ENCODE measurements at places on chromosomes 16 and 17. TPM values are rescaled to one million over a fixed set of nuclear protein-coding genes. Genes with fewer than 3 reads are reported as not detected.

DNA sequence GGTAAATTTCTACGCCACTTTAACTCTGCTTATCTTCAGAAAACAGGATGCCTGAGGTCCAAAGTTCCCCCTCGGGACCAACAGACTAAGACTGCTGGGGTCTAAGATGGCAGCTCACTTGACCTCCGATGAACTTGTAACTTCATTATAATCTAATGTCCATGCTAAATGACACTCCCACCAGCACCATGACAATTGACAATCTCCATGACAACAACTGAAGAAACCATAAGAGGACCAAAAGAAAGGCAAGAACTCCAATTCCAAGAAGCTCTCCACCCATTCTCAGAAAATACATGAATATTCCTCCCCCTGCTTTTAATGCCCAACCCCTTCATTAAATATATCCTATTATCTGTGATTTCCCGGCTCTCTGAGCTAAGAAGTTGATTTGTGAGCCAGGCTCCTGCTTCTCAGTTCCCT, 7.5 kb downstream of the CCL4 start:
- H3K4me1 ChIP-seq: no peaks in the 10 kb centered on the region
- no peaks in the 10 kb centered on the region for H3K27me3 ChIP-seq
- DNase-seq: no peak
- no peaks in the 10 kb centered on the region for H3K36me3 ChIP-seq
- no peak overlapping the region for H3K4me3 ChIP-seq
- H3K27ac ChIP-seq: no peak overlapping the region

- DNase-seq: no peak
- no peak overlapping the region for H3K4me3 ChIP-seq
- no peaks in the 10 kb centered on the region for H3K36me3 ChIP-seq
Measured at GRCh38 chr16:86038926-86039310, 140.0 kb downstream of the IRF8 start.

DNA sequence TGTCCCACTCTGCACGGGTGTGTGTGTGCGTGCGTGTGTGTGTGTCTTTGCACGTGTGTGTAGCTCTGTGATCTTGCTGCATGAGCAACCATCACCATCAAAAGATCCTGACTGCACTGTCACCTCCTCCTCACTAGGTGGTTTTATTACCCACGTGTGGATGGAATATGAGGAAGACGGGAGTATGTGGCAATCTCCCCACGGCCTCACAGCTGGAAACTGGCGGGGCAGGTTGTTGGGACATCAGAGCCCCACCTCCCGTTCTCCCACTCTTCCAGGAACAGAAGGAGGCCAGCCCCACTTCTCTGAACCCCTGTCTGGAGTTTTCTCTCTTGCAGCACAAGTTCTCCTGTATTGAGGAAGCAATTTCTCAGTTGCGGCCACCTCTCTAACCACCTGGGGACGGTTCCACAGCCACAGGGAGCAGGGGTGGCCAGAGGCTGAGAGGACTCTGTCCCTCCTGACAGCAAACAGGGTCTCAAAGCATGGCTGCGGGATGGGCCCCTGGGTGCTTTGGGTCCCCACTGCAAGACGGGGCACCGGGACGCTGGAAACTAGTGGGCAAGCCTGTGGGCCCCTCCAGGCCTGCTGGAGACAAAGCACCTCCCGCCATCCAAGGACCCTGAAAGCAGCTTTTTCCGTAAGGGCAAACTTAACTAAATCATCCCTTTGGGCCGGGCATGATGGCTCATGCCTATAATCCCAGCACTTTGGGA, 27.9 kb upstream of the ATP2C2 start:
- no peak overlapping the region for H3K27ac ChIP-seq
- no peak overlapping the region for H3K4me3 ChIP-seq
- no peaks in the 10 kb centered on the region for H3K36me3 ChIP-seq
- DNase-seq: peak; percentile 30
- peaks cover 19% of the 10 kb centered on the region for H3K27me3 ChIP-seq

DNA sequence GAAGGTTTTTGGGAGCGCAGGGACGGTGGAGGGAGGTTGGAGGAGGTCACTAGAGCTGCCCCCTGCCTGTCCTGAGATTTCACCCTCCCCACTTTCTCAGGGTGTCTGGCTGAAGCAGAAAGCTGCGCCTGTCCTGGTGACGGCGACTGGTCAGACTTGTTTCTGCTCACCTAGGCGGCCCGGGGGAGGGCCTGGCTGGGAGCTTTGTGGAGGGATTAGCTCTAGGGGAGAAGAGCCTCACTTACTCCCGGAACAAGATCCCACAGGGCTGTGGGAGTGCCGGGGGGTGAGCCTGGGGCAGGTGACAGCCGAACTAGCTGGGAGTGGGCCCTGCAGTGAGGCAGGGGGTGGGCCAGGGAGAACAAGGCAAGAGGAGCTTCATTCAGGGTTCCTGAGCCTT, 11.5 kb downstream of the NHERF1 start:
- H3K4me3 ChIP-seq: no peak overlapping the region
- no peak overlapping the region for H3K27ac ChIP-seq
- no peaks in the 10 kb centered on the region for H3K27me3 ChIP-seq

- H3K27ac ChIP-seq: no peak overlapping the region
- no peaks in the 10 kb centered on the region for H3K4me1 ChIP-seq
- H3K4me3 ChIP-seq: no peak overlapping the region
- no peak for DNase-seq
- no peaks in the 10 kb centered on the region for H3K27me3 ChIP-seq
- no peaks in the 10 kb centered on the region for H3K36me3 ChIP-seq
Measured at GRCh38 chr17:11205659-11206058, 35.4 kb upstream of the SHISA6 start.

- H3K27me3 ChIP-seq: no peaks in the 10 kb centered on the region
- H3K36me3 ChIP-seq: no peaks in the 10 kb centered on the region
- no peaks in the 10 kb centered on the region for H3K4me1 ChIP-seq
- no peak overlapping the region for H3K4me3 ChIP-seq
- no peak for DNase-seq
Measured at GRCh38 chr17:13321951-13322701, 279.6 kb downstream of the HS3ST3A1 start.

GRCh38 chr17:40219594-40220338, 662 bp downstream of the WIPF2 start:
- peak overlapping the region; percentile 85 for H3K4me3 ChIP-seq
- no peaks in the 10 kb centered on the region for H3K36me3 ChIP-seq
- peak overlapping the region; percentile 35 for H3K27ac ChIP-seq

- DNase-seq: no peak
- H3K27me3 ChIP-seq: no peaks in the 10 kb centered on the region
- H3K36me3 ChIP-seq: no peaks in the 10 kb centered on the region
- H3K4me3 ChIP-seq: no peak overlapping the region
- no peak overlapping the region for H3K27ac ChIP-seq
- H3K4me1 ChIP-seq: no peaks in the 10 kb centered on the region
Measured at GRCh38 chr16:59173408-59173831, 439.3 kb upstream of the GOT2 start.

- H3K36me3 ChIP-seq: no peaks in the 10 kb centered on the region
- no peak overlapping the region for H3K27ac ChIP-seq
- H3K4me1 ChIP-seq: no peaks in the 10 kb centered on the region
- H3K4me3 ChIP-seq: no peak overlapping the region
- DNase-seq: peak; percentile 65
Measured at GRCh38 chr17:76009969-76010661, 9.5 kb downstream of the CDK3 start.

DNA sequence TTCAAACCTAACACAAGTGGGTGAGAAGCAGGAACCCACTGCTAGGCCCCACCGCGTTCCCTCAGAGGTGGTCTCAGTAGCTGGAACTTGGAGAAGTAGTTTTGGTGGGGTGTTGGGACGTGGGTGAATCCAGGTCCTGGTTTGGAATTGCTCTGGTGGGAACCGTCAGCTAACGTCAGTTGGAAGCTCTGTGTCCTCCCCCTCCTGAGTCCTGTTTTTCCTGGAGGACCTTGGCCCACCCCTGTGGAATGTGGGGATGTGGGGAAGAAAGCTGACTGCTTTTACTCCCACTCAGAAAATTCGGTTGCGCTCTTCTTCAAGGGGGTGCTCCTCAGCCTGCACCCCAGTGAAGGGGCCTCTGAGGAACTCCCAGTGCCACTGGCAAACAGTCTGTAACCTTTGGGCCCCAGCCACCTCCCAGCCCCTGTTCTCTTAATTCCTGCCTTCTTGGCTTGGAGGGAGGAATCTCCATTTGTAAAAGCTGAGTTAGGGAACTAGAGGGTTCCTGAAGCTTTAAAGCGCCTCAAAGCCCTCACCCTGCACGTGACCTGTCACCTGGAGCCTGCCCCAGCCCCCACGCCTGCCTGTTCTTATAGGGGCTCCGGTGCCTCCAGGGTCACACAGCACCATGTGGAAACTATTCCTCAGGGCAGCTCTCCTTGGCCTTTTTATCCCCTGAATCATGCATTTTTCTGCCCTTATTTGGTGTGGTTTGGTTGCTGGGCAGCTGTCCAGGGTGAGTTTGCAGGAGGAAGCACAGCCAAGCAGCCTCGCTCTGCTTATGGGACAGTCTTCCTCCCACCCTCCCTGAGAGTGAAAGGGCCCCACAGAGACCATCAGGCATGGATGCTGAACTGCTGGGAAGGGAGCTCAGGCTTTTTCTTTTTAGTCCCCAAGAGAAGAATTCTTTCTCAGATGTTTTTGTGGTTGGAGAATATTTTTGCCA, 16.2 kb upstream of the NAGLU start:
- peaks cover 65% of the 10 kb centered on the region for H3K4me1 ChIP-seq
- H3K27me3 ChIP-seq: no peaks in the 10 kb centered on the region
- peak overlapping the region; percentile 37 for H3K4me3 ChIP-seq
- peak overlapping the region; percentile 100 for H3K27ac ChIP-seq

GRCh38 chr17:74217037-74217730, 3.8 kb downstream of the TTYH2 start:
- H3K27me3 ChIP-seq: no peaks in the 10 kb centered on the region
- DNase-seq: no peak
- H3K36me3 ChIP-seq: no peaks in the 10 kb centered on the region
- no peak overlapping the region for H3K4me3 ChIP-seq

DNA sequence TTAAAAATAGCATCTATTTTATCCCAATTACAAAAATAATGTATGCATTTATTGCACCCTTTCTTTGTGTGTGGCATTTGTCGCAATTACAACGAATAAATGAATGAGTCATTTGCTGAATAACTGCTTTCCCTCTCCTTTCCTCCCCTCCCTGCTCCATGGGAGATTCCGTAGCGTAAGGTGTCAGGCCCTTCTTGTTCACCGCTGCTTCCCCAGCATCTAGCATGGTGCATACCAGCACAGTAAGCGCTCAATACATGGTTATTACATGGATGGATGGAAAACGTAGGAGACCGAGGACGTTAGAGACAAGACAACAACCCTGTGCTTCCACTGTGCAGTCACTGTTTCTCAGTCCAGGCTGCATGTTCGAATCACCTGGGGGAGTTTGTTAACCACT, 336.0 kb upstream of the EEF2KMT start:
- H3K36me3 ChIP-seq: no peaks in the 10 kb centered on the region

- H3K27ac ChIP-seq: peak overlapping the region; percentile 64
- H3K4me3 ChIP-seq: peak overlapping the region; percentile 74
- peak; percentile 56 for DNase-seq
- no peaks in the 10 kb centered on the region for H3K27me3 ChIP-seq
- no peaks in the 10 kb centered on the region for H3K36me3 ChIP-seq
- peaks cover 36% of the 10 kb centered on the region for H3K4me1 ChIP-seq
Measured at GRCh38 chr17:30378241-30378824, 394 bp upstream of the CPD start.

Gene CCR7
- total RNA-seq: not detected

Gene CLDN6
- total RNA-seq: under 0.01 TPM

Gene CNGB1
- total RNA-seq: not detected
